Activated CD8-positive, alpha-beta T cell treated with anti-CD3 and anti-CD28 coated beads, Interleukin-2, amount 10 ng/mL, durations not matched to agents 7 days and 5 days (primary cell): ENCODE measurements at places on chromosomes 11 and 22.

DNA sequence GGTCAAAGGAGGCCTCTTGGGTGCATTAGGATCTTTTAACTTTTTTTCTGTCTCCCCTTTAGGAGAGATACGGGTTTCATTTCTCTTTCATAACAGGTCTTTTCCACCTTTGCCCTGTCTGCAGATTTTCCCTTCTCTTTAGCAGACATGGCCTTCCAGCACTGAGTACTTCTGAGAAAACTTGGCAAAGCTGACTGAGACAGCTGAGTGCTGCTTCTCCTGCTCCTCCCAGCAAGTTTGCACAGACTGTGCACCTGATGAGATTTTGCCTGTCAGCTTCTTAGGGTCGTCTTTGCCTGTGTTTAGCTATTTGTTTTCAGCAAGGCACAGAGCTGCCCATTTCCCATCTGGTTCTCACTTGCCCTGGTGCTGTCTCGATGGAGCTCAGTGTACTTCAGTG is 87.5 kb upstream of the TBCEL start:
- H3K27ac ChIP-seq: no peak overlapping the region
- H3K4me1 ChIP-seq: no peaks in the 10 kb centered on the region
- no peak for DNase-seq
- no peaks in the 10 kb centered on the region for H3K36me3 ChIP-seq
- H3K27me3 ChIP-seq: peaks cover 9% of the 10 kb centered on the region
- H3K4me3 ChIP-seq: no peak overlapping the region

GRCh38 chr11:2789331-2789730 is 89.5 kb upstream of the KCNQ1OT1 start:
- H3K4me1 ChIP-seq: peaks cover 2% of the 10 kb centered on the region
- H3K36me3 ChIP-seq: no peaks in the 10 kb centered on the region
- peaks cover 8% of the 10 kb centered on the region for H3K27me3 ChIP-seq
- DNase-seq: no peak
- H3K4me3 ChIP-seq: no peak overlapping the region
- no peak overlapping the region for H3K27ac ChIP-seq

- no peaks in the 10 kb centered on the region for H3K4me1 ChIP-seq
- no peak overlapping the region for H3K4me3 ChIP-seq
Observed at GRCh38 chr11:72930008-72930407, 115.8 kb downstream of the ATG16L2 start.

GRCh38 chr11:2310786-2311352 is 9.1 kb downstream of the TSPAN32 start:
- peaks cover 2% of the 10 kb centered on the region for H3K36me3 ChIP-seq
- H3K27ac ChIP-seq: no peak overlapping the region

- H3K4me3 ChIP-seq: no peak overlapping the region
- peaks cover 9% of the 10 kb centered on the region for H3K27me3 ChIP-seq
- no peak overlapping the region for H3K27ac ChIP-seq
- DNase-seq: no peak
- H3K4me1 ChIP-seq: no peaks in the 10 kb centered on the region
- no peaks in the 10 kb centered on the region for H3K36me3 ChIP-seq
Observed at GRCh38 chr11:77303328-77303727, 1.8 kb upstream of the GDPD4 start.

DNA sequence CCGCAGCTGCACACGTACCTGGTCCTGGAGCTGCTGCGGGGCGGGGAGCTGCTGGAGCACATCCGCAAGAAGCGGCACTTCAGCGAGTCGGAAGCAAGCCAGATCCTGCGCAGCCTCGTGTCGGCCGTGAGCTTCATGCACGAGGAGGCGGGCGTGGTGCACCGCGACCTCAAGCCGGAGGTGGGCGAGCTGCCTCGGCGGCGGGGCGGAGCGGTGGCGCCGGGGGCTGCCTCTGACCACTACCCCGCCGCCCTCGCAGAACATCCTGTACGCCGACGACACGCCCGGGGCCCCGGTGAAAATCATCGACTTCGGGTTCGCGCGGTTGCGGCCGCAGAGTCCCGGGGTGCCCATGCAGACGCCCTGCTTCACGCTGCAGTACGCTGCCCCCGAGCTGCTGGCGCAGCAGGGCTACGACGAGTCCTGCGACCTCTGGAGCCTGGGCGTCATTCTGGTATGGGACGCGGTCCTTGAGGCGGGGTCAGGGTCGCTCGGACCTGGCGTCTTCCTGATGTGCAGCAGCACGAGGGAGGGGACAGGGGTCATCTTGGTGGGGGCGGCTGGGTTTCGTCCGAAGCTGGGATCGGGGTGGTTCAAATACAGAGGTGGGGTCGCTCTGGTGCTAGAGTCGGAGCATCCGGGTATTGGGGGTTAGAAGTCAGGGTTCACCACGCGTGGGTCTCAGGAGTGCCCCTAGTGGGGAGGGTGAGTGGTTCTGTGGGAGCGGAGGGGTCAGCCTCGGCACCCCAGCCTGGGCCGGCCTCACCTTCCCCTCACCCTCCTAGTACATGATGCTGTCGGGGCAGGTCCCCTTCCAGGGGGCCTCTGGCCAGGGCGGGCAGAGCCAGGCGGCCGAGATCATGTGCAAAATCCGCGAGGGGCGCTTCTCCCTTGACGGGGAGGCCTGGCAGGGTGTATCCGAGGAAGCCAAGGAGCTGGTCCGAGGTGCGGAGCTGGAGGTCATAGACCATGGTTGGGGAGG is 10.8 kb downstream of the RPS6KA4 start:
- DNase-seq: no peak
- peaks cover 3% of the 10 kb centered on the region for H3K27me3 ChIP-seq
- H3K27ac ChIP-seq: no peak overlapping the region
